ENCODE measurements at places on chromosomes 2 and 18.
A peak's percentile ranks its signal among the peaks of the same experiment; 100 is the strongest.

DNA sequence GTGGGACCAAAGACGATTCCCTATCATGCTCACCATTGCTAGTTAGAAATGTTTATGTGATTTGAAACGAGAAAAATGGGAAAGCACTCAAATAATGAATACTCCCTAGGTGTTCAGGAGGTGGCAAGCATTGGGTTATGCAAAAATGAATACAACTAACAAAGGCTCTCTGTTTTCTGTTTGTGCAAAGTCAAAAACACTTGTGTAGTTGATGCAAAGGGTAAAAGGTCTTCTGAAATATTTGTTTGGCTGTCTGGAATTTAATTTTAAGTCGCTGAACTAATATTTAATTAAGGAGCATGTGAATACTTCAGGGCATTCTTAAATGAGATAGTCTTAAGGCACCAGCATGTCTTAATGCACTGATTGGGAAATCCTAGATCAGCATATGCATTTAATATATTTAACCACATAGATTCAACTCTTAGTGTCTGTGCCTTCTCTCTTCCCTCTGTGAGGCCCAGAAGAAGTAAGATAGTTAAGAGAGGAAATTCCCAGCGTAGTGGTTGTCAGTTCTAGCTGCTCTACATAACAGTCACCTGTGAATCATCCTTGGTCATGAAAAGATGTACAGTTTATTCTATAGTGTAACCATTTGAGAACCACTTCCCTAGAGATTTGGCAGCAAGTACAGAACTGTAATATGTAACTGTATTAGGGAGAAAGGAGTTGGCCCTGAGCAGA is 111.9 kb downstream of the EPC2 start:
- DNase-seq: no peak

DNA sequence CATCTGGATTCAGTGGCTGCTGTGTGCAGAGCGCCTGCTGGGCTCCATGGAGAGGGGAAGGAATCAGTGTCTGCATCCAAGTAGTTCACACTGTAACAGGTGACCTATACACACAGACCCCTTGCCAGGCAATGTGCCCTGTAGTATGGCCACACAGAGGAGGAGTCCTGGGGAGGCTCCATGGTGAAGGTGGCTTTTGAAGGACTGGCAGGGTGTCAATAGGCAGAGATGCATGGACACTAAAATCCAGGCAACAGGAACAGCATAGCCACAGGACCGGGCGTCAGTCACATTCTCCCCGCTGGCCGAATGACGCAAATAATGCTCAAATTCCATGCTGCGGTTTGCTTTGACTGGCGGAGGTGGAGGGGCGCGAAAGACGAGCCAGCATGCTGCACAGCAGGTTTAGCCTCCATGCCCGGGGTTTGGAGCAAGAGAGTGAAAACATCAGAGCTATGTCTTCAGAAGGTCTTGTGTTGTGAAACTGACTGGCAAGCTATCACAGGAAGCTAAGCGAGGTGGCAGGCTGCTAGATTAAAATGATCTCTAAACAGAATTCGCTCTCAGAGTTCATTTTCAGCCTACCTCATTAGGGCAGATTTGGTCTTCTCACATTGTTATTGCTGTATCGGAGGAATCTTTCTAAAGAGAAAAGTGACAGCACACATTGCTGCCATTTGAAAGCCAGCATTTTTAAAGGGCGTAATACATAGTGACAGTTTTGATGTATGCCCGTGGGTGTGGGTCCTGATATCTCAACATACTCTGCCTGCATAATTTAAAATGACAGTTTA is 1.2 kb upstream of the CHMP1B start:
- peak; percentile 35 for DNase-seq

- DNase-seq: no peak
Observed at GRCh38 chr2:24493713-24494112, 2.7 kb downstream of the NCOA1 start.

DNA sequence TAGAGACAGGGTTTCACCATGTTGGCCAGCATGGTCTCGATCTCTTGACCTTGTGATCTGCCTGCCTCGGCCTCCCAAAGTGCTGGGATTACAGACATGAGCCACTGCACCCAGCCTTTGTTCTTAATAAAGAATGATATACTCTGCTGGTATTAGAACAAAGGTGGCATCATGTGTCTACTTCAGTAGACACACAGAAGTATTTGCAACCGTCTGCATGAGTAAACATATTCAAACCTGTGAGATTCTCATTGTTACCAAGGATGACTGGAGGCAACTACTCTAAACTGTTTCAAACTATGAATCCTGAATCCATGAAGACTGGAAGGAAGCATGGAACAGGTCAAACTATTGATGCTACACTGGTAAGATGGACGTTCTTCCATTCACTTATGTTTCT is 32.1 kb downstream of the MBD2 start:
- DNase-seq: no peak

DNA sequence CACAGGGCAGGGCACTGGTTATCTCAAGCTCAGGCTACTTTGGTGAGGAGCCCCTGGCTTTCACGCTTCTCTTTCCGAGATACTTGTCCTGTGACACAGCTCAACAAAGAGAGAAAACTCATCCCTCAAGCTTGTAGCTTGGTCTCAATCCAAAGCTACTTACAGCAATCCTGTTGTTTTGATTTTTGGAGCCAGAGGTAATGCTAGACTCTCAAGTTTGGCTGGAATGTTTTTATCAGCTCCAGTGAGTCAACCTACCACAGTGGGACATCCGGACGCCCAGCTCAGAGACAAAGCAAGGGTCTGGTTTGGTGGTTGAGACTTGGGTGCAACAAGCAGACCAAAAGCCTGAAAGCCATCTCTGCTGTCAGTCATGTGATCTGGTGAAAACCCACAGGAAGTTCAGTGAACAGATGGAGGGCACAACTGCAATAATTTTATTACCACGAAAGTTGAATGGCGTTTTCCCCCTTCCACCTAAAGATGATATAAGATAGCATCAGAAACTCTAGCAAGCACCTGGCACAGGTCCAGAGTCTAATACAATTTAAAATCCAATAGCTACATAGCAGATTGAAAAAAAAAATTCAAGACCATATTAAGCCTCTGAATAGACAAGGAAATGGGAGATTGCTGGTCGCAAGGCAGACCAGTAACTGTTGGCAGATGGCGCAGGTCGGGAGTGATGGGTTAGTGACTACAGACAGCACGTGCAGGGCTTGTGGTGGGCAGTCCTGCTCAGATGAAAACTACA is 102.3 kb upstream of the SMAD7 start:
- no peak for DNase-seq

DNA sequence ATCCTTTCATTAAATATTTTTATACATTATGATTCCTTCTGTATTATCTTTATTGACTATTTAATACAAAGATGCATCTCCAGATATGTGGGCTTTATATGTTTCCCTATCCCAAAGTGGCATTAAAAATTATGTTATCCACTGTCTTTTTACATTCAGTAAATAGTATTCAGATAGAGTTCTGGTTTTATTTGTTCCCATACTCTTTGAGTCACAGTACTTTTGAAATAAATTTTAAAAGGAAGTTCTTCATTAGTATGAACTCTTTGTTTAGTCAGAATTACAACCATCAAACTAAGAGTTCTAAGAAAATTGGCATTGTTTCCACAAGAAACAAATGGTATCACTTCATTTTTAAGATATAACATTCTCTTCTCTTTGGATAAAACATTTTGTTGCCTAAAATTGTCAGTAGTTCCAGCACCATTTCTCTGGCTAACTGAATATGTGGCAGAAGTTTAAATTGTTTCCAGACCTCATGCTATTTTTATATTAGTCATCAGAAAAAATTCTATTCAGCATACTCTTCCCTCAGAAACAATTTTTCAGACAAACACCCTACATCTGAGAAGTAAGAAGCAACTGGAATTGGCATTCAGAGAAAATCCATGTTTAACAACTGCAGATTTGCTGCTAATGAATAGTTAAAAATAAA is 88.5 kb upstream of the COL5A2 start:
- DNase-seq: no peak

DNA sequence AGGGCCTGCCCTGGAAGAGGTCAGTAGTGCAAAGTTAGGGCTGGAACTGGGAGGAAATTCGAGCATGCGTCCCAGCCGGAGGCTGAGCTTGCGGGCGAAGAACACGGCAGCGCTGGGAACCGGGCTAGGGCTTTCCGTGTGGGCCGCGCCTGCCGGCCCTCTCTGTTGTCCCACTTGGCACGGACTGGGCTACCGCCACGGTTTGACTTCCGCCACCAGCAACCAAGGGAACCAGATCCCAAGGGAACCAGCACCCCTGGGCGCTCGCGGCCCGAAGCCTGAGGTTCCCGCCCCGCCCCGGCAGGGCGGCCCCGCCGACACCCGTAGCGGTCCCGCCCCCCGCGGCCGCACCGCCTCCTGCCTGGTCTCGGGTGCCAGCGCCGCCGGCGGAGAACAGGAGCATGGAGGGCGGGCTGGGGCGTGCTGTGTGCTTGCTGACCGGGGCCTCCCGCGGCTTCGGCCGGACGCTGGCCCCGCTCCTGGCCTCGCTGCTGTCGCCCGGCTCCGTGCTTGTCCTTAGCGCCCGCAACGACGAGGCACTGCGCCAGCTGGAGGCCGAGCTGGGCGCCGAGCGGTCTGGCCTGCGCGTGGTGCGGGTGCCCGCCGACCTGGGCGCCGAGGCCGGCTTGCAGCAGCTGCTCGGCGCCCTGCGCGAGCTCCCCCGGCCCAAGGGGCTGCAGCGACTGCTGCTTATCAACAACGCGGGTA is at the start of gene SPR:
TSS of gene SPR (plus strand) at position 377 of the 708 bp plus-strand sequence. CDS start at position 402, 25 bp downstream.
- DNase-seq: peak; percentile 31

- no peak for DNase-seq
Observed at GRCh38 chr2:158893026-158893425, 75.4 kb upstream of the TANC1 start.

DNA sequence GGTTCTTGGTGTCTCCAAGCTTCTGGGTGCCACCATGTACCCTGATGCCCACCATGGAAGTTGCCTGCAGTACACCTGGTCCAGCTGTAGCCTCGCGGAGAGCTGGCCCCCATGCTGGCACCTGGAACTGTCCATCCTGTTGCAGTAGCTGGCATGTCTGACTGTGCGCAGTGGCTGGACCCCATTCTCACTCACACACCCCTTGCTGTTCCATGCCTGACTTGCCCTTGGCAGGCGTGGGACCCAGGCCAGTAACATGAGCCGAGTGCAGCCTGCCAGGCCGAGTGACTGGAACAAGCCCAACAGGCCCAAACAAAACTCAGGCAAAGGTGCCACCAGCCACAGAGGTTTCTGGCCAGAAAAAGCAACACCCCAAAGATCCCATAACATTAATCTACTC is 73.8 kb downstream of the NEURL3 start:
- no peak for DNase-seq

DNA sequence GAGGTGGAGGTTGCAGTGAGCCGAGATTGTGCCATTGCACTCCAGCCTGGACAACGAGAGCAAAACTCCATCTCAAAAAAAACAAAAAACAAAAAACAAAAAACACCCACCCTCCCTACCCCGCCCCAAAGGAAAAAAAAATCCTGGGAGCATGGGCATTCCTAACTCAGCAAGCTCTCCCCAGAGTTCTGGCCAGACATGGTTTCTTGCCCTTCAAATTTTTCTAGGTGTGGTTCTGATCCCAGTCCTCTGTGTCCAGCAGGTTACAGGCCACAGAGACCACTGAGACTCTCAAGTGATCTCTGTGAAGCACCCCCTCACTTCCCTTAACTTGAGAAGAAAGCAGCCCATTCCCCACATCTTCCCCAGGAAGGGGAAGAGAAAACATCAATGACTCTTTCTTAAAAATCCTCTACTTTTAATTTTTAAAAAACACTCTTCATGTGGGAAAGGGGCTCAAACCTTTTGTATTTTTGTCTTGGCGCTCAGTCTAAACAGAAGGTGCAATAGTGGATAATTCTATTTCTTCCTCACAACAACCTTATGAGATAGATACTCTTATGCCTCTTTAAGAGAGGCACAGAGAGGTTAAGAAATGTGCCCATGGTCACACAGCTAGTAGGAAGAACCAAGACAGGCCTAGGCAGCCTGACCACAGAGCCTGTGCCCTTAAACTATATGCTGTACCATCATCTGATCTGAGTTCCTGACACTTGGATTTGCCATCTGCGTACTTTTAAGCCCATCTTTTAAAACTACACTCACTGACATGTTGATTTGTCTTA is 6.9 kb upstream of the KCNE4 start:
- DNase-seq: no peak

- no peak for DNase-seq
Observed at GRCh38 chr2:69482471-69482870, 45.2 kb upstream of the NFU1 start.

GRCh38 chr2:55115761-55116597 is 65.7 kb upstream of the RTN4 start:
- DNase-seq: no peak

- DNase-seq: no peak
Observed at GRCh38 chr2:129880309-129880708, 99.2 kb upstream of the RAB6C start.

- DNase-seq: no peak
Observed at GRCh38 chr2:160289831-160290230, 89.8 kb upstream of the ITGB6 start.

Data from stimulated activated CD8-positive, alpha-beta memory T cell treated with anti-CD3 and anti-CD28 coated beads, Interleukin-15, amount 100 ng/mL, for 4 hours (primary cell).